ENCODE measurements at places on chromosomes 13 and 19.

- no peak for DNase-seq
Observed at GRCh38 chr13:93624311-93624777, 397.7 kb downstream of the GPC6 start.

DNA sequence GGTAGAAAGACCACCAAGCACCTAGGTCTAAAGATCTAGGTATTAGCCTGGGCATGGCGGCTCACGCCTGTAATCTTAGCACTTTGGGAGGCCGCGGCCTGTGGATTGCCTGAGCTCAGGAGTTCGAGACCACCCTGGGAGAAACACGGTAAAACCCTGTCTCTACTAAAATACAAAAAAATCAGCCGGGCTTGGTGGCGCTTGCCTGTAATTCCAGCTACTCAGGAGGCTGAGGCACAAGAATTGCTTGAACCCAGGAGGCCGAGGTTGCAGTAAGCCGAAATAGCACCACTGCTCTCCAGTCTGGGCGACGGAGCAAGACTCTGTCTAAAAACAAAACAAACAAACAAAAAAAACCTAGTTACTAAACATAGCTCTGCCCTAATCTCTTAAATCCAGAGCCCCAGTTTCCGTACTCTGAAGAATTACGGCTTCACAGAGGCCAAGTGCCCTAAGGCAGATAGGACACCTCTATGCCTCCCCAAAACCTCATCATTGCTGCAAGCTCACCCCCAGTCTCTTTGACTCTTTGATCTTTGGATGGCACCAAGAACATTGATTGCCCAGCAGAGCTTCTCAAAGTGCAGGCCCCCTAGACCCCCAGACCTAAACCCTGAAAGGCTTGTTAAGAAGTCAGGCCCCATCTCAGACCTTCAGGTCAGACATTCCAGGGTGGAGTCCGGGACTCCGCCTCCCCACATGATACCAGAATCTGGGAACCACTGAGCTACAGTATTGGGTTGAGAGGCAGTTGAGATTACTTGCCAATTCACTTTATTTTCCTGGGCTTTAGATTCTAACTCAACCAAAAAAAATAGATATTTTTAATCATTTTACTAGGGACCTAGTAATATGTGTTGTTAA is 2.8 kb downstream of the COL4A2 start:
- no peak for DNase-seq

DNA sequence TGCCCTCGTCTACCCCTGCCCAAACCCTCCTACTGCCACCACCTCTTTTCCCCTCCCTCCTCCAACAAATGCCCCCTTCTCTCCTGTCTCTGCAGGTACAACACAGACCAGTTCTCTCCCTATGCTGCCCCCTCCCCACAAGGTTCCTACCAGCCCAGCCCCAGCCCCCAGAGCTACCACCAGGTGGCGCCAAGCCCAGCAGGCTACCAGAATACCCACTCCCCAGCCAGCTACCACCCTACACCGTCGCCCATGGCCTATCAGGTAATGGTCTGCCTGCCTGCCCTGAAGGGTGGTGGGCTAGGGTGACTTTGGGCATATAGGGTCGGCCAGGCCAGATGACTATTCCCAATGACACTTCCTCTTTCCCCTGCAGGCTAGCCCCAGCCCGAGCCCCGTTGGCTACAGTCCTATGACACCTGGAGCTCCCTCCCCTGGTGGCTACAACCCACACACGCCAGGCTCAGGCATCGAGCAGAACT is 6.5 kb upstream of the TIMM50 start:
- peak; percentile 53 for DNase-seq

DNA sequence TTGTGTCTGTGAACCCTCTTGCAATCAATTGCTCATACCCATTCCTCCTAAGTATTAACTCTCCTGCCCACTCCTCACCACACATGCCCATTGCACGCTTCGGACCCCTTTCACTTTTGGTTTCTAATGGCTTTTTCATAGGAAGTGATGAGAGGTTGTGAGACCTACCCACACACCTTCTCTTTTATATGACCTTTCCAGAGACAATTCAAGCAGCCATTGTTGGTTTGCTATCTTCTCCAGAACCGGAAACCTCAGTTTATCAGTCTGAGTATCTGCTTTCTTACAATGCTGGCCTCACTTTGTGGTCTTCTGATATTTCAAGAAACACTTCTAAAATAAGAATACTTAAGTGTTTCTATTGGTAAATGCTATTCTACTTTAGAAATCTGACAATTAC is 1550.8 kb upstream of the SLC10A2 start:
- no peak for DNase-seq

DNA sequence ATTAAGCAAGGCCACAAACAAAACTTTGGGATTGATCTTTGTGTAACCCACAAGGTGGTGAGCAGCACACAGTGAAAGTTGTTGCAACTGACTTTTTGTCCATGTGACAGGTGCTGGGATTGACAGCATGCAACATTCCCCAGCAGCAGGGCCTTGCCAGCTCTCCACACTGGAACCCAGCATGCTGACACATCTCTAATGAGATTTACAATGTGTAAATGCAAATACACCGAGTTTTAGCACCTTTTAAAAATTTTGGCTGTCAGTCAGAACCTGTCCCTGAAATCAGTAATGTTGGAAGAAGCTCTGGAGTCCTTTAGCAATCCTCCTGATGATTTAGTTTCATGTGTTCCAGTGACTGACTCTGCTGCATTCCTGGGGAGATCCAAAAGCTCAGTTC is 16.5 kb upstream of the PCDH8 start:
- DNase-seq: no peak

DNA sequence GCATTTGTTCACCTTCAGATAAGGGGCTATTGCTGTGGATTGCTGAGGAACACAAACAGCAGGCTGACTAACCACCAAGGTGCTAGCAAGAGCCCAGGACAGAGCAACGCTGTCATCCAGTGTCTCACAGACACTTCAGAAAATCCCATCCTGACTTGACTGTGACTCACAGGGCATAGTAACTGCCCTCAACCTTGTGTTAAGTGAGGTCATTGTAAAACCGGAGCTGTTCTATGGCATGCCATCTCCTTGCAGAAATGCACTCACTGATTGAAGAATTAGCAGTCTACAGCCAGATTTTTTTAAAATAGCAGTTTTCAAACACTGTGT is 51.1 kb downstream of the TNFRSF19 start:
- no peak for DNase-seq

GRCh38 chr13:79966493-79966895 is 374.4 kb downstream of the SPRY2 start:
- no peak for DNase-seq

- DNase-seq: no peak
Observed at GRCh38 chr13:36174923-36175322, 39.4 kb downstream of the SOHLH2 start.

GRCh38 chr13:40484101-40484800 is 182.2 kb downstream of the FOXO1 start:
- DNase-seq: no peak

- no peak for DNase-seq
Observed at GRCh38 chr13:113110852-113111315, 5.3 kb downstream of the F7 start.

- DNase-seq: no peak
Observed at GRCh38 chr13:32746474-32746873, 160.2 kb downstream of the PDS5B start.

- no peak for DNase-seq
Observed at GRCh38 chr19:39937787-39938186, 3.4 kb upstream of the FCGBP start.

- DNase-seq: no peak
Observed at GRCh38 chr13:79190932-79191331, 215.1 kb downstream of the RBM26 start.

GRCh38 chr19:12891553-12892021 is 627 bp downstream of the GCDH start:
- DNase-seq: no peak

GRCh38 chr13:94546061-94546839 is 49.7 kb downstream of the TGDS start:
- DNase-seq: no peak

GRCh38 chr19:9538183-9539058 is at the start of gene ZNF426:
Gene ZNF426 (minus strand): TSS chr19:9538645. CDS start chr19:9536232, 2,413 bp downstream.
- DNase-seq: peak; percentile 71

DNA sequence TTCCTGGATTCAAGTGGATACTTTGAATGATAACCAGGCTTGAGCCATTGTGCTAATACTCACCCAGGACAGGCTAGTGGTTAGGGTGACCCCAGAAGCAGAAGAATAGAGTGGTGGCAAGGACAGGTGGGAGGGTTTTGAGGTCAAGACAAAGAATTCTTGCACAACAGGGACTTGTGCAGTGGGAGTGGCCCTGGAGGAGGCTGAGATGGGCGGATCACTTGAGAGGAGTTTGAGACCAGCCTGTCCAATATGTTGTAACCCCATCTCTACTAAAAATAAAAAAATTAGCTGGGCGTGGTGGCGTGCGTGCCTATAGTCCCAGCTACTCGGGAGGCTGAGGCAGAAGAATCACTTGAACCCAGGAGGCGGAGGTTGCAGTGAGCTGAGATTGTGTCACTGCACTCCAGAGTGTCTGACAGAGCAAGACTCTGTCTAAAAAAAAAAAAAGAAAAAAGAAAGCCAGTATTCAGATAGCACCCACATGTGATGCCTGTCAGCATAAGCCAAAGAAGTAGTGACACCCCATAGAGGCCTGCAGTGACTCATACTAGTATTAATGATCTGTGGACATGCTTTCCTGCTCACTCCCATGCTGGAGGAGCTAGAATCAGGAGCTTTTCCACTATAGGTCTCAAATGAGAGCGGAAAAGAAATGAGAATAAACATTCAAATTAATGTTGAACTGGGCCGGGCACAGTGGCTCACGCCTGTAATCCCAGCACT is 78.7 kb downstream of the RNF17 start:
- DNase-seq: no peak

DNA sequence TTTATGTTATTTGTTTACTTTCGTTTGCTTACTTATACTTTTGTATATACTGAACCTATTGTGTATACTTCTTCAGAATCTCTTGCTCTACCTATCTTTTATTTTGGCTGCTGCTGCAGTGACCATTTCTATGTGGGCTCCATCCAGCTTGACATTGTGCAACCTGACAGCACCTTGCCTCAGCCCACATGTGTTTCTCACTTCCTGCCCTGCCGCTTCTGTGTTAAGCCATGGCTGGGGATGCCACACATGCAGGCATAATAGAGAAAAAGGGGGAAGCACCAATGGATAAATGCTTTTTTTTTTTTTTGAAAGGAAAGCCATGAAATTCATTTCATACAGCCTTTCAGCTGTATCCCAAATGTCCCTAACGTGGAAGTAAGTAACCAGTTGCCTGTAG is 147.6 kb downstream of the RBM26 start:
- no peak for DNase-seq

DNA sequence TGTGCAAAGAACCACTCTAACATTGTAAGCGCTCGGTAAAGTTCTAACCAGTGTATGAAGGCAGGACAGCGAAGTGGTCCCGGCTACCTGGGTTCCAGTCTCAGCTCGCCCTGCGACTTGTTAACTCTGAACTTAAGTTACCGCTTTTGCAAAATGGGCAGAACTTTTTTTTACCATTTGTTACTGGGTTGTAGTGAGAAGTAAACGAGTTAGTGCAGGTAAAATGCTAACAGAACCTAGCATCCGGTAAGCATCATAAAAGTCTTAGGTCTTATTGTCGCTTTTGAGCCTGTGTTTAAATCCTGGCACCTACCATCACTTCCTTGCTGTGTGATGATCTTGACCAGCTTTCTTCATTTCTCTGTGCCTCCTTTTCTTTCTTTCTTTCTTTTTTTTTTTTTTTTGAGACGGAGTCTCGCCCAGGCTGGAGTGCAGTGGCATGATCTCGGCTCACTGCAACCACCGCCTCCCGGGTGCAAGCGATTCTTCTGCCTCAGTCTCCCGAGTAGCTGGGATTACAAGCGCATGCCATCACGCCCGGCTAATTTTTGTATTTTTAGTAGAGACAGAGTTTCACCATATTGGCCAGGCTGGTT is 734 bp upstream of the TRMT1 start:
- DNase-seq: no peak

- no peak for DNase-seq
Observed at GRCh38 chr13:73261739-73262216, 203.0 kb downstream of the KLF5 start.

DNA sequence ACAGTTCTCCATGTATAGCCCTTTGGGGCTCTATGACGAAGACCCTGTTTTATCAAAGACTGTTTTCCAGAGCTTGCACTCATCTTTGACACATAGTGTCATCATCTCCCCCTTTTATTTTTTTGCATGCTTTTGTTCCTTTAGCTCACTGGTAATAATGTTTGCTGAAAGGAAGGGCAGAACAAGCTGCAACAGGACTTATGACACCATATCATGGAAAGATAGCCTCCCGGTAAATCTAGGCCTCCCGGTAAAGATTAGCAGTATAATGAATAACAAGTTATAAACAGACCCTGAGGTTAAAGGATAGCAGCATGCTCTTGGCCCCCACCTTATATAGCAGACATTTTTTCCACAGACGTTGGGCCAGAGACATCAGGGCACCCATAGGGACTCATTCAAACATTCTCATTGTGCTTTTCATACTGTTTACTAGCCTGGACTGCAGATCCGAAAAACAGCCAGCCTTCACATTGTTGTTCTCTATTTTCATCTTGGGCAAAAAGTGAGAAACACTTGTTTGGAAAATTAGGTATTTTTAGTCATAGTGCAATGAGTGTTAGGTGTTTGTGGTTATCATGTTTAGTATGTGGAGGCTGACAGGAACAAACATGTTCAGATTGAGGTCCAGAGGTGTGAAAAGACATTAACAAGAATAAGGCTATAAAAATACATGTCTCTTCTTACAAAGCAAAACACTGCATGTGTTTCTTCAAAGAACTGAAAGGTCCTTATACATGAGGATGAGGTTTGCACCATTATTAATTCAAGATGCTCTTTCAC is 136.9 kb upstream of the SPRY2 start:
- DNase-seq: no peak

DNA sequence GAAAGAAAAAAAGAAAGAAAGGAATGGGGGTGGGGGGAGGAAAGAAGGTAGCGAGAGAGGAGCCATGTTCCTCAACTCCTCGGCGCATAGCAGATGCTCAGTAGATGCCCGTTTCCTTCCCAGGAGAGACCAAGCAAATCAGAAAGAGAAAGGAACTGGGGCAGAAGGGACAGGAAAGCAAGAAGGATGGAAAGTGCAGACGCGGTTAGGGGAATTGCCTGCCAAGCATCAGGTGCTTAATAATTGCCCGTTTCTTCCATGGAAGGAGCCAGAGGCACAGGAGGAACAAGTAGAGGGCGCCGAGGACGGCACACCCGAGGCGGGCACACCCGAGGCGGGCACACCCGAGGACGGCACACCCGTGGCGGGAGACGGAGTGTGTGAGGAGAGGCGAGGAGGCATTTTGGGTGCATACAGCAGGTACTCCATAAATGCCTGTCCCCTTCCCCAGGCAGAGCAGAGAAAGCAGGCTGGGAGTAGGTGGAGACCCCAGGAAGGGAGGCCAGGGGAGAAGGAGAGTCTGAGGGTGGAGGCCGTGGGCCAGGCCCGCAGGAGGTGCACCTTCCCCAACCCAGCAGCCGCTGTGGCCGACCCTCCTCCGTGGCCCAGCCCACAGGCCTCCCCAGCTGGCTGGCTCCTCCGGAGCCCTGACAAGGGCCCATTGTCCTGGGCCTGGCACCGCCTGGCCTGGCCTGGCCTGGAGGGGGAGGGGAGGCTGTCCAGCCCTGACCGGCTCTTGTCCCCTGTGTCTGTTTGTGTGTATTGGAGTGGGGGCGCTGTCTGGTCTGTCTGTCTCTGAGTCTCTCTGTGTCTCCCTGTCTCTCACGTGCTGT is 14.6 kb downstream of the JOSD2 start:
- DNase-seq: no peak

Measured in stimulated activated CD8-positive, alpha-beta memory T cell treated with anti-CD3 and anti-CD28 coated beads, Interleukin-4, amount 100 ng/mL, for 1 hour (primary cell).